ENCODE measurements at places on chromosomes 13 and 19.

- DNase-seq: peak; percentile 42
Measured at GRCh38 chr13:32021785-32022184, 9.8 kb upstream of the FRY start.

DNA sequence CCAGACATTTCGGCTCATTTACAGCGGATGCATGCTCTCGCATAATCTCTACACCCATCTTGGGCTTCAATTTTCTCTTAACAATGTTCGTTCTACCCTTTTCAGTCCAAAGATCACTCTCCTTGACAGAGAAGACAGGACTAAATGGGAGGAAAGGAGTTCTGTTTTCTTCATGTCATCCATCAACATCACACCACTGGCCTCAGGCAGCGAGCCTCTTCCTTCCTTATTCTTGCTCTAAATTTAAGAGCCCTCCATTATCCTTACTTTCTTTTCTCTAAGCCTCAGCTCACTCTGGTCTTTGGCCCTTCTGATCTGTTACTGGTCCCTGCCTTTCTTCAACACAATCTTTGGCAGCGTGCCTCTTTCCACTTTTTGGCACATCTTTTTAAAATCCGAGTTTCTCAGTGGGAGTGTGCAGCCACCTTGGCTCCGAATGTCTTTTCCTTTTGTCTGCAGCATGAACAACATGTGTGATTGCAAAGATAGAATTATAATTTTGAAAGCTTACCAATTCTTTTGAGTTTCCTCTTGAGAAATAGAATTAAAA, 98.7 kb downstream of the FAM216B start:
- DNase-seq: peak; percentile 15

GRCh38 chr19:51090471-51090870, 7.8 kb upstream of the KLK14 start:
- no peak for DNase-seq

GRCh38 chr13:106536244-106537034, 977 bp upstream of the EFNB2 start:
- peak; percentile 92 for DNase-seq

DNA sequence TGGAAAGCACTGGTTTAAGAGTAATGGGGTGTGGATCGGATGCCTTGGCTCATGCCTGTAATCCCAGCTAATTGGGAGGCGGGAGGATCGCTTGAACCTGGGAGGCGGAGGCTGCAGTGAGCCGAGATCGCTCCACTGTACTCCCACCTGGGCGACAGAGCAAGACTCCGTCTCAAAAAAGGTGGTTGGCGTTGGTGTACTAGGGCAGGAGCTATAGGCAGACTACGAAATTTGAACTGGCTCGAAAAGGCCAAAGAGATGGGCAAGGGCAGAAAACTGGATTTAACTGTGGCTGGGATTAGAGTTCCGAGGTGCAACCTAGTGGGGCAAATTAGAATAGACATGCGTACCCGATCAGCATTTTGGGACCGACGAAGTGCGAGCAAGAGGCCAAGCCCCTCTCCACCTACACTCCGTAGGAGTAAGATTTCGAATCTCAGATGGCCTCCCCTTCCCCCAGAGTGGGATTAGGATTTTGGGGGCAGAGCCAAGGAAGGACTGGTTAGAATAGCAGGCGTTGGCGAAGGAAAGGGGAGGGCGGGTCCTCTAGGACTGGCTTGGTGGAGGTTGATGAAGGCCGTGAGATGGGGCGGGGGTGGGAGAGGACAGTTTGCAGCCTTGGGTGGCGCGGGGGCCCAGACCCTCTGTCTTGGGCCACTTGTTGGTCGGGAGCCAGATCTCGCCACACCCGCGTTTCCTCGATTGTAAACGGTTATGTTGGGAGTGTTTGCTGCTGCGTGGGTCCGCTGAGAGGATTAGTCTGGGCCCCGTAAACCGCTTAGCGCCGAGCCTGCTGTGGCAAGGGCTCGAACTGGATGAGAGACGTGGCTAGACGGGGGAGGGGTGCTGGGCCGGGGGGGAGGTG, 2.0 kb upstream of the INAFM1 start:
- DNase-seq: peak; percentile 82

GRCh38 chr19:13843104-13843921, 33.6 kb upstream of the NANOS3 start:
- DNase-seq: no peak

DNA sequence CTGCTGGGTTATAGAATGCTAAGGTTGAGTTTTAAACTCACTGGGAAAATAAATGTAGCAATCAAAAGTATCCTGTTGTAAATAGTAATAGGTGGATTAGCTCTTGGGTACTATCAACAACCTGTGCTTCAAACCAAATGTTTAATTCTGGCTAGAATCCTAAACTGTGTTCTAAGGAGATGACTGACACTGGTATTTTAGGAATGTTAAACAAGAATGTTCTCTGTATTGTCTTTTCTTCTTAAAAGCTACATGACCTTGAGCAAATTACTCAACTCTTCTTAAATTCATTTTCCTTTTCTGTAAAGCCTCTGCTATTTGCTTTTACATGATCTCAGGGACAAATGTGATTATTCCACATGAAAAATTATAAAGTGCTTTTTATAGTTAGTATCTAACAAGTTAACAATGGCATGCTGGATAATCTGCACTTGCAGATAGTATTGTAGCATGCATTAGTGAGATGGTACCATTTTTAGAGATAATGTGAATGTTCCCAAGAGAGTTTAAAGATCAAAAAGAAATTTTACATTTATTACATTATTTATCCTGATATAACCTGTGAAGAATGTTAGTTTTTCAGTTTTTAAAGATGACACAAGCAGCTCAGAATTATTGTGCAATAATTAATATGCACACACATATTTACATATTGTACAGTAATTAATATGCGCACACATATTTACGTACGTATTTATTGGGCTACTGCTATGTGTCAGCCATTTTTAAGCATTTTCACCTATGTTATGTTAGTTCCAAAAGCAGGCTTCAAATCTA, 13.6 kb upstream of the EPSTI1 start:
- DNase-seq: no peak

DNA sequence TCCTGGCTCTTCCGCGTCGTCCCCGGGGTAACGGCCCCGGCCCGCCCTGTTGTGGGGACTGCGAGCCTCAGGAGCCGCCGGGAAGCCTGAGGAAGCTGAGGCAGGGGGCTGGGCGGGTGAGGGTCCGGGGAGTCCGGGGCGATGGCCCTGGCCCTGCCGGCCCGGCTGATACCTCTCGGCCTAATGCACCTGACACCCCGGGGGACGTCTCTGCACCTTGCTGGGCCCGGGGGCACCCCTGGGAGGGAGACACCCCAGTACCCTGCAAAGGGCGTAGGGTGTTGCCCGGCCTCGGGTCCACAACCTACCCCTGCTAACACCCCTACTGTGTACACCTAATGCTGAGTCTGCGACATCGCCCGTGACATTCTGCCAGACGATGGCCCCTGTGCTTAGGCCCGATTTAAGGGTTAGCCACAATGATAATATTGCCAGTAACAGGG, 410 bp downstream of the PIN1 start:
- DNase-seq: no peak

GRCh38 chr13:50158385-50159165, 143.3 kb downstream of the KCNRG start:
- DNase-seq: no peak

GRCh38 chr13:28991764-28992163, 171.6 kb downstream of the MTUS2 start:
- no peak for DNase-seq

GRCh38 chr19:23260956-23261355, 10.8 kb upstream of the ZNF724 start:
- DNase-seq: no peak

GRCh38 chr19:17848595-17849292, 962 bp upstream of the JAK3 start:
- DNase-seq: peak; percentile 40

DNA sequence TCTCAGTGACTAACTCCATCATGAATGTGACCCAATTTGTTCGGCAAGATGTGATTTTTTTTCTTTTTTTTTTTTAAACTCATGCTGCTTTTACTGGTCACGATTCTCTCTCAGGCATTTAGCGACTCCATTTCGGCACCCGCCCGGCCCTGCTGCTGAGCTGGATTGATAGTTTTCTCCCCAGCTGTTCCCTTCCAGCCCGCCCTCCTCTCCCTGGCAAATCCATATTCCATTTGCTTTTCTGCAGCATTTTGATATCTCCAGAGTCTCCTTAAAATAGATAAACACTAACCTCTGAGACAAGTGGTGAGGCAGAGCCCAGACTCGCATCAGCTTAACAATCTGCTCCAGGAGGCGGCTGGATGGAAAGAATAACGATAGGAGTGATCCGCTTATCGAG, 55.5 kb upstream of the KATNAL1 start:
- peak; percentile 41 for DNase-seq

Measured in hematopoietic multipotent progenitor cell treated with erythropoietin and hydrocortisone succinate and interleukin-3 and kit ligand, for 4 days (in vitro differentiated cells).